Natural killer cell (primary cell): ENCODE measurements at places on chromosomes 13 and 19.

DNA sequence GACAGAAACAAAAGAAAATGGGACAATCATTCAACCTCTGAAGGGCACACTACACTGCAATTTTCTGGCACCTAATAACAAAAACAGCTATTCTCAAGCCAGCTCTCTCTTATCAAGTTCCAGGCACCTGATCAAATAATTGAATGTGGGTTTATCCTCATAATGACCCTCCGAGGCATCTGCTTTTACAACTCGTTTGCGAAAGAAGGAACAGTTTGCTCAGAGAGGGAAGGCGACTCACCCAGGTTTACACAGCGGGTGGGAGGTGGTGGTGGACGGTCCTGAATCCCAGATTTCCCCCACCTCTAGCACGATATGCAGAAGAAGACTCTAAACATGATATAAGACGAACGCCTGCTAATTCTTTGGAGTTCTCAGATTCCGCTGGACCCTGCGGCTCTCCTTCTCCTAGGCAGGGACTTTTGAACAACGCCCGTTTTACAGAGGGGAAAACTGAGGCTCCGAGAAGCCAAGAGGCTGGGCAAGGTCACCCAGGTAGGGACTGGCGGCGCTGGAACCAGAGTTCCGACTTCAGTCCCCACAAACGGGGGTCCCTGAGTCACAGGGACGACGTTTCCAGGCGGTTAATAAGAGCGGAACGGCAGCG lies 641 bp downstream of the SGTA start:
- DNase-seq, result no peak

DNA sequence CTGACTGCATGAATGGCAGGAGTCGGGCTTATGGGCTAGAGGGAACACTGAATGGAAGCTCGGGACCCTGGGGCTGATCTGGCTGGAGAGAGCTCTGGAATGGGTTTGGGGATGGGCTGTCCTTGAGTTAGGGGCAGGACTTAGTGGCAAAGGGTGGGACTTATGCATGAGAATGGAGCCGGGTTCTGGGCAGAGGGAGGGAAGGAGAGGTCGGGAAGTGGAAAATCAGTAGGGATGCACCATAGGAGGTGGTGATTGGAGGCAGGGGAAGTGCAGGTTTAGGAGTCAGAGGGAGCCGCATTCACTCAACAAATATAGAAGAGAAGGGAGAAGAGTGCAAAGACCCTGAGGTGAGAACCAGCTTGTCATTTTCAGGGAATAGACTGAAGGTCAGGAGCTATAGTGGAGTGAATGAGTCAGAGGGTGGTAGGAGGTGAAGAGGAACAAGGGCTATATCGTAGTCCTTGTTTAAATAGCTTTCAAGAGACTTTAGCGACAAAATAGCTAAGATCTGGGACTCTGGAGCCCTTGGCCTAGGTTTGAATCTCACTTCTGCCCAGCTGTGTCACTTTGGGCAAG lies 748 bp downstream of the RAB4B start:
- DNase-seq, result no peak

DNA sequence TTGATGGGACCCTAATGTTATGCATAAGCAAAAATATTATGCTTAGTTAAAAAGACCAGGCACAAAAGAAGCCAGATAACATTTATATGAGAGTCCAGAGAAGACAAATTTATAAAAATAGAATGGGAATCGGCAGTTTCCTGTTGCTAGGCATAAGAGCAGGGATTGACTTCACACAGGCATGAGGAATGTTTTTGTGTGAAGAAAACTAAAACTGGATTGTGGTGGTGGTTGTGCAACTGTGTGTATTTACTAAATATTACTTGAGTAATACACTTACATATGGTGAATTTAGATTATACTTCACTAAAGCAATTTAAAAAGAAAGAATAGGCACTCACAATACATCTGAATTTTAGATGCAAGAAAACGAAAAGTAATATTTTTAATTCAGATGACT lies 108.3 kb downstream of the SLITRK1 start:
- no peak for DNase-seq

GRCh38 chr19:44747739-44748425 lies 626 bp upstream of the BCL3 start:
- no peak for DNase-seq

DNA sequence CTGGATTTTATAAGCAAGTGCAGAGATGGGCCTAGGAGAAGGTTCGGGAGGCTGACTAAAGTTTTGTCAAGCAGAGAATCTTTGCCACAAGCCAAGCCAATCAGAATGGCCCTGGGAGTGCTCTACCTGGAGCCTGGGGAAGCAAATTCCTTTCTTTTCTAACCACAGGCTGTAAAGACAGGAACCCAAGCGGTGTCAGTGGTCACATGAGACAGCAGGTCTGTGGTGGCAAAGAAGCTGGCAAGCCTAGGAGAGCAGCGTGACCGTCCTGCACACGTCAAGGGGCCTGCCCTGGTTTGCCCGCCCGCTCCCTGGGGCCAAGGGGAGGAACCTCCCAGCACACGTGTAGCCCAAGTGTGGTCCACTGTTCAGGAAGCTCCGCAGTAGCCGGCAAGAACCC lies 90.8 kb downstream of the IPO5 start:
- DNase-seq, result no peak

DNA sequence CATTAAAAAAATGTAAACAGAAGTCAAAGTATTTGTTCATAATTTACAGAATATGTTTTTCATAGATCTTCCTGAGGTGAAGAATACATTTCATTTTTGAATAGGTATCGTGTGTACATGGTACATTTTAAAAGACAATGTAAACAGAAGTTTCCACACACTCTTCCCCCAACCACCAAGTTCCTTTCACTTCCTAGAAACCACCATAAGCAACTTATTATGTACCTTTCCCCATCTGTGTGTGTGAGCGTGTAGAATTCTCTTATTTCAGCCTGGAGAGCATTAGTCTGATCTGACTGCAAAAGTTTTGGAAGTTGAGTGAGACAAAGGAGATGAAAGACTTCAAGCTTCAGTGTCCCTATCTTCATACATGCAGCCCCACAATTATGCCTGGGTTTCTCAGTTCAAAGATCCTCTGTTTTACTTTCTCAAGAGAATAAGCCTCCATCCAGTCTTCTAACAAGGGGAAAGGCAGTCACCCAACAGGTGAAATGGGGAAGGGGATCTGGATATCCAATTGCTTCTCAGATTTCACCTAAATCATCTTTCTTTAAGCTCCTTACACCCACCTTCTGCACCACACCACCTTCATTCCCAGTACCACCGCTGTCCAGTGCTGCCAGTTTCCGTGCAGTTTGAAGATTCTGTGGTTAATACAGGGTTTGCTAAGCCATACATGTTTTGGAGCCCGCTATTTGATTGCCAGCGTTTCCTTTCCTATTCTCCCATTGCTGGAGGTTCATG lies 2.1 kb downstream of the TEX30 start:
- no peak for DNase-seq

- no peak for DNase-seq
These were observed 60.1 kb downstream of the DCT start for GRCh38 chr13:94419304-94419924.

DNA sequence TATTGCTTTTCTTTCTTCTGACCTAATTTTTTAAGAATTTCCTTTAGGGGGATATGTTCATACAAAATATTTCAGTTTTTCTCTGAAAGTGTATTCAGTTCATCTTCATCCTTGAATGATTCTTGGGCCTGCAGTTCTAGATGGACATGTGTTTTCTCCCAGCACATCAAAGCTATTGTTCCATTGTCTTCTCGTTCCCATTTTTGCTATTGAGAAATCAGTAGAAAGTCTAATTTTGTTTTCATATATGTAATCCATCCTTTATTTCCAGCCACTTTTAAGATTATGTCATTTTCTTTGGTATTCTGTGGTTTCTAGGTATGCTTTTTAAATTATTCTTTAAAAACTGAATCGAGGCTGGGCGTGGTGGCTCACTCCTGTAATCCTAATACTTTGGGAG lies 15.8 kb upstream of the GRAMD1A start:
- no peak for DNase-seq

- peak; percentile 99 for DNase-seq
These were observed at the start of gene ANKRD27 for GRCh38 chr19:32674931-32675719. Gene ANKRD27, minus strand, starts transcription at chr19:32675180. Its CDS starts 16,165 bp downstream, at chr19:32659015.

DNA sequence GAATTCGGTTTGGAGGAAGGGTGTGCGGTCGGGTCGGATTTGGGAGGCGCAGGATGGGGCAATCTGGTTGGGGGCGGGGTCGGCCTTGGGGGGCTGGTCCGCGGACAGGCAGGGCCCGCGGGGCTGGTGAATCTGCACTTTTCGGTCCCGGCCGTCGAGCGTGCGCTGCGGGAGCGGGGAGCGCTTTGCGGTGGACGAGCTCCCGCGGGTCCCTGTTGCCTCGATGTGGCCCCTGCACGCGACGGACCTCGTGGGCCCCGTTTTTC lies 11.9 kb downstream of the PEAK3 start:
- DNase-seq, result peak; percentile 54

DNA sequence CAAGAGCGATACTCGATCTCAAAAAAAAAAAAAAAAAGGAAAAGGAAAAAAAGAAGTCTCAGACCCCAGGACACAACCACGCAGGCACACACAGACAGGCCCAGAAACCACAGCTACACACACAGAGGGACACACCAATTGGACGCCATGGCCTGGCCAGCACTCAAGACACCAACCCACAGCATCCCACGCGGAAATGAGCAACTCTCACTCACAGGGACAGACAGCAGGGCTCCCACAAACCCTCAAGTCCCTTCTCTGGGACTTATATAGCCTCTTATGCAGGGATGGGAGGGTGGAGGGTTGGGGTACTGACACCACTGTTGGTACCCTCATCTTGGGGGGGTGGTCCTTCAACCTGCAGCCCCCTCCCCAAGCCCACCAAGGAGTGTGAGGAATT lies 5.9 kb downstream of the NOTCH3 start:
- no peak for DNase-seq

DNA sequence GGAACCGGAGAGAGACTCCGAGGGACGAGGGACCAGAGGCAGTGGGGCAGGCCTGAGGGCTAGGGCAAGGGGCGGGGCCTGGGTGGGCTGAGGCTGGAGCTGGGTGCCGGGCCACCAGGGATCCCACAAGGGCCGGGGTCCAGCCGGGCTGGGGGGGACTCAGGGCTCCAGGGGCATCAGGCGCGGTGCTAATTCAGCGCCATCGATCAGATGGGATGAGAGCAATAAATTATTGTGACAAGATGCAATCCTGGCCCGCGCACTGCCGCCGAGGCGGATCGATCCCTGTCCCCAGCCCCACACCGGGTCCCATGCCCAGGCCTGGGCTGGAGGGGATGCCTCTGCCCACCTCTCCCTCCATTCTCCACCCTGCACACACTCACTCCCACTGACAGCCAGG lies 5.7 kb downstream of the ERFL start:
- DNase-seq, result no peak

GRCh38 chr19:3041327-3041726 lies 12.2 kb upstream of the TLE2 start:
- DNase-seq, result no peak

DNA sequence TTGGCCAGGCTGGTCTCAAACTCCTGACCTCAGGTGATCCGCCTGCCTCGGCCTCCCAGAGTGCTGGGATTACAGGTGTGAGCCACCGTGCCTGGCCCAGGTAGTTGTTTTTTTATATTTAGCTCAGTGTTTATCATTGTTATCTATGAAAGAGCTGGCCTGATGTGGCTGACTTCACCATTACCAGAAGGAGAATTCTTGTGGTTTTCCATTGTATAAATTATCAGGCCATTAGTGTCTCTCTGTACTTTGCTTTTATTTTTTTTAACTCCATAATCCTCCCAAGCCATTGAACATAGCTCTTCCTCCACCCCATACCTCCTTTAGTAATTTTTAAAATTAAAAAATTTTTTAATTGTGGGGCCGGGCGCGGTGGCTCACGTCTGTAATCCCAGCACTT lies 24.2 kb downstream of the CERS4 start:
- DNase-seq, result no peak

DNA sequence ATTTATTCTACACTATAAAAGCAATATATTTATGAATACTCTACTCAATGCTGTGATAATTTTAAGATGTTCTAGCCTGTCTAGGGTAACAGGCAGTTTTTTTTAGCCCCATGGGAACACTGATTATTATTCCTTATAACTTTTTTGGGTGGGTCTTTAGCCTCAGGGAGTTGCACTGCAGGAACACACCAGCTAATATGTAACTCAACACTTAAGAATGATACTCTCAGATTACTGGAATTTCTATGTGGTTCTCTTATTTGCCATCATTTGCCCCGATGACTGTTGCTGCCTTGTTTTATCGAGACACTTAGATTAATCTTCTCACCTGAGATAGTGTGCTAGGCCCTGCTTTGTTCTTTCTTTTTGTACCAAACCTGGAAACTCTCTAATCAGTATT lies 396.9 kb upstream of the SLITRK1 start:
- DNase-seq, result no peak

- no peak for DNase-seq
These were observed 9.1 kb downstream of the ARID3A start for GRCh38 chr19:934865-935479.

- no peak for DNase-seq
These were observed 445.8 kb downstream of the SUCLA2 start for GRCh38 chr13:47555235-47555634.

- no peak for DNase-seq
These were observed 83.1 kb downstream of the ATP11A start for GRCh38 chr13:112772929-112773328.

DNA sequence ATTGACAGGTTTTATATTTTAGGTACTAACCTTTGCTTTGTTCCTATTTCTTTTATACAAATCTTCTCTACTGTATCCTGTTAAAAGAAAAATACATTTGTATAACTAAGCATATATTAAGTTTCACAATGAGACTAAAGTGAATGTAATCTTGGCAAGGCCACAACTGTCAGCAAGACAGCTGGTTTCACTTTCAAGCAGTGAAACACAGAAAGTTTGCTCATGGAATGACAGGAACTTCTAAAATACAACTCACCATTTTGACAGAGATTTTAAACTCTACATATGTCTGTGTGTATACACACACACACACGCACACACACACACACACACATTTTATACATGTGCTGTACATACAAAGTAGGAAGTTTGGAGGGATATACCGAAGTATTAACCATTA lies 53.3 kb downstream of the PARP4 start:
- no peak for DNase-seq

- peak; percentile 42 for DNase-seq
These were observed 2.5 kb upstream of the S1PR4 start for GRCh38 chr19:3175781-3176714.
